ENCODE measurements at places on chromosomes 4 and X. TPM values are rescaled to one million over a fixed set of nuclear protein-coding genes. Genes with fewer than 3 reads are reported as not detected.

Gene PRDM8
- 2.4 TPM for polyA plus RNA-seq

Gene HNRNPD
- polyA plus RNA-seq, result 250 TPM

Gene ZNF827
- 6.2 TPM for polyA plus RNA-seq

Gene EDNRA
- polyA plus RNA-seq, result not detected

Gene HSPA4L
- polyA plus RNA-seq, result not detected

Gene CETN2
- polyA plus RNA-seq, result 27.8 TPM

Gene BEX1
- 0.45 TPM for polyA plus RNA-seq

Gene RAB28
- 17.1 TPM for polyA plus RNA-seq

Gene C4orf50
- not detected for polyA plus RNA-seq

Gene TRAPPC2
- polyA plus RNA-seq, result 39.9 TPM

Gene NR3C2
- polyA plus RNA-seq, result 2.4 TPM

Gene RAB39B
- 5.4 TPM for polyA plus RNA-seq

Gene GPR119
- polyA plus RNA-seq, result not detected

Gene MSANTD1
- 0.12 TPM for polyA plus RNA-seq

Gene FAM53A
- 2.2 TPM for polyA plus RNA-seq

Gene UGT2B11
- not detected for polyA plus RNA-seq

Gene PDHA2
- not detected for polyA plus RNA-seq
